GM12865 (cell line): ENCODE measurements at places on chromosomes 12 and 14.
A peak's percentile ranks its signal among the peaks of the same experiment; 100 is the strongest.

- DNase-seq = no peak
These were observed 266.4 kb upstream of the SLC16A7 start for GRCh38 chr12:59329462-59329861.

- no peak for DNase-seq
These were observed 34.4 kb downstream of the DIO2 start for GRCh38 chr14:80176893-80177292.

DNA sequence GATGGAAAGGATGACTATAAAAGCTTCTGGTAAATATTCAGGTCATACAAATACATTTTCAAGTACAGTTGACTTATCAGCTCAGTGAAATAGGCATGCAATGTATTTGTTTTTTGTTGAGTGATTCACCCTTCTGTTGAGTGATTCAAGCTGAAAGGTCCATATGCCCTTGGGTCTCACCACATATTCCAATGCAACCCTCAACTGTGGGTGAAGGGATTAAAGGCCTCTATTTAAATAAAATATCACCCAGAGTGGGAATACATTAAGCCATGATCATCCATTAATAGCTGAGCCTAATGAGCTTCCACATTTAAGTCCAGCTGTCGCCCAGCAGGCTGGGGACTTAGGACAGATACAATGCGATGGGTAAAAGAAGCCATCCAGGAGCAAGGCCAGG is 120.2 kb downstream of the CRACR2A start:
- no peak for DNase-seq

DNA sequence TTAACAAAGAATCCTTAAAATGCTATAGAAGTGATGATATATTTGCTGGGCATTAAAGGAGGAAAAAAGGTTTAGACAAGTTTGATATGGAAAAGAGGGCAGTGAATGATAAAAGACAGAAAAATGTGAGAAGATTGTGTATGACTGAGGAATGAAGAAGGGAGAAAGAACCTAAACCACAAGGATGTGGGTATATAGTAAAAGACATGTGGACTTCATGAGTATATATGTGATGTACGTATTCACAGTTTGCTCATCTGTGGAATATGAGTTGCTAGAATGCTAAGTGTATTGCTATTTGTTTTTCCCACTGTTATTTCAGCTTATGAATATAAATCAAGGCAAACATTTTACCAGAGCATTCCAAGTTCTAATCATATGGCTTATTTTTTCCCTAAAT is 2.1 kb upstream of the SLC16A7 start:
- no peak for DNase-seq

GRCh38 chr12:95116773-95117172 is 43.4 kb upstream of the NR2C1 start:
- peak; percentile 33 for DNase-seq

- DNase-seq = no peak
These were observed 186.6 kb downstream of the CALM1 start for GRCh38 chr14:90583427-90583826.

DNA sequence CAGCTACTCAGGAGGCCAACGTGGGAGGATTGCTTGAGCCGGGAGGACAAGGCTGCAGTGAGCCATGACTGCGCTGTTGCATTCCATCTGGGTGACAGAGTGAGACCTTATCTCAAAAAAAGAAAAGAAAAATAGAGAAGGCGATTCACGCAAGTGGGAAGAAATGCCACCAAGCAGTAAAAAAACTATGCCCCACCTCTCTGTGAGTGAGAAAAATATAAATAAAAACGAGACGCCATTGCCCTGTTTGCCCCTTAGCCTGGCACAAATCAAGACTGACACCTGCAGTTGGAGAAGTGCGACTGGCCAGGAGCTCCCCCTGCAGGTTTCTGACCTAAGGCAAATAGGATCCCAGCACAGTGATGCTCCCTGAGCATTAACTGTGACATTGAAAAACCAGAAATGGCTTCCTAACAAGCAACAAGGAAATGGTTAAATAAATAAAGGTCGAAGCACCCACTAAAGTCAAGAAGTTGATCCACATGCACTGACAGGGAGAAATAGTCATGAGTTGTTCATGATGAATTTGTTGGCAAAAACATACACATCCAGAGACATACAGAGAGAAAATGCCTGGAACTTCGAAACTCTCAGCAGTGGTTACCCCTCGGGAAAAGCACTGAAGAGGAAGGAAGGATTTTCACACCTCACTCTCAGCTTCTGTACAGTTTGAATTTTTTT is 21.1 kb downstream of the GSC start:
- peak; percentile 54 for DNase-seq

DNA sequence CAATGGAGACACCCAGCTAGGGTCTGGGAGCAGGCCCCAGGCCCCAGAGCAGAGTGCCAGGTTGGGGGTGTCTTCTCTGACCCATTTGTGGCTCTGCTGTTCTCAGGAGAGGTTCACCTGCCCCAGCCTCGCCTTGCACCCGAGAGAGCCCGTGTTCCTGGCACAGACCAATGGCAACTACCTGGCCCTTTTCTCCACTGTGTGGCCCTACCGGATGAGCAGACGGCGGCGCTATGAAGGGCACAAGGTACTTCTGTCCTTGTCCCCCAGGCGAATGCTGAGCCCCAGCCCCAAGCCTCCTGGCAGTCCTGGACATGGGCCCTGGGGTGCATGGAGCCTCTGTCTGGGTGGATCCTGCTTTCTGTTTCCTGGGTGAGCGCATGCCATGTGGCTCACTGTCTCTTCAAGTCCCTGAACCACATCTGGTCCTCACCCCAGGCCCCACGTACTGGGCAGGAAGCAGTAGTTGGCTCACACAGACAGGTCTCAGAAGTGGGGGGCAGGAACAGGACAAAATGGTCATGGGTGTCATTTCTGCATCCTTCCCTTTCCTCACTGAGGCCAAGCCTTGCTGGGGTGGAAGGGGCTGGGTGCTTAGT is 58.2 kb downstream of the BEGAIN start:
- no peak for DNase-seq

DNA sequence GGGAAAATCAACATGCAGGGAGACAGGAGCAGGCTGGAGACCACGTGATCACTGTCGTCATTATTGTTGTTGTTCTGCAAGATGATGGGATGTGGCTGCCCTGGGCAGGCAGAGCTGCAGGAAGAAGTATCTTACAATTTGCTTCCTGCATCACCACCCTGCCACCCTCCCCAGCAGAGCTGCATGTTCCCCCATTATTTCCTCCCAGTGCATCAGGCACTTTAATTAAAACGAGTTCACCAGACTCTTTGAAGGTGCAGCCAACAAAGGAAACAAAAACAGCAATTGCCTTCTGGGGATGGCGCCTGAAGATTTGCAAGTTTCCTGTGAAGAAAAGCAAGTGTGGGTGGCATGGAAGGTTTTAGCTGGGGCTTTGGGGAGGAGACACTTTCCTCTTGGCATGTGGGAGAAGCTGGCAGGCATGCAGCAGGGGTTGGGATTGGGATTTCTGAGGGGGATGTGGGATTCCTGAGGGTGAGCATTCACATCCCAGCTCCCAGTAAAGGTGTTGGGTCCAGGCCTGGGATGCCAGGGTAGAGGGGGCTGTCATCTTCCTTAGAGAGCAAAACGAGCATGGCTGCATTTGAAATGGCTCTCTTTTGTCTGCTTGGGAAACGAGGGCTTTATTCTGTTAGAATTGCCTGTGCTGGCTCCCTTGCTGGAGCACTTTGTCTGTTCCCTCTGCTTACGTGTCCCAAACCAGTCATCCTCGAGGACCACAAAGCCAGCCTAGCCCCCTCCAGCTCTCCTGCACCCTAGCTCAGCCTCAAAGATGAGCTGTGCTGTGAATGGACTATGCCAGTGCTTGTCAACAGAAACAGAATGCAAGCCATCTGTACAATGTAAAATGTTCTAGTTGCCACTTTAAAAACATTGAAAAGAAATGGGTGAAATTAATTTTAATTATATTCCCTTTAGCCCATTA is 11.5 kb upstream of the C14orf132 start:
- no peak for DNase-seq

DNA sequence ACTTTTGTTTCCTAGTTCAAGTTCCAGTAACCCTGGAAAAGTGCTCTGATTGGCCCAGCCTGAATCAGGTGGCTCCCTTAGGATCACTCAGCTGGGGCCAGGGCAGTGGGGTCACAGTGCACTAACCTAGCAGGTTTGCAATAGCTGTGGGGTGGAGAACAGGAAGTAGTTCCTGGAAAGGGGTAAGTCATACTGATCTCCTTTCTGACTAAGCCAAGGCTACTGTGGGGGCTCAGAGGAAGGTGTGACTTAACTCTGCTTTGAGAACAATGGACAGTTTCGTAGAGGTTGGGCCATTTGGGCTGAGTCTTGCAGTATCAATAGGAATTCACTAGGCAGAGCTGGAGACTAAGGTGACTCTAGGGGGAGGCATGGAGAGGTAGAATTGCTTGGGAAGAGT is 89.4 kb downstream of the KIF26A start:
- DNase-seq = no peak

DNA sequence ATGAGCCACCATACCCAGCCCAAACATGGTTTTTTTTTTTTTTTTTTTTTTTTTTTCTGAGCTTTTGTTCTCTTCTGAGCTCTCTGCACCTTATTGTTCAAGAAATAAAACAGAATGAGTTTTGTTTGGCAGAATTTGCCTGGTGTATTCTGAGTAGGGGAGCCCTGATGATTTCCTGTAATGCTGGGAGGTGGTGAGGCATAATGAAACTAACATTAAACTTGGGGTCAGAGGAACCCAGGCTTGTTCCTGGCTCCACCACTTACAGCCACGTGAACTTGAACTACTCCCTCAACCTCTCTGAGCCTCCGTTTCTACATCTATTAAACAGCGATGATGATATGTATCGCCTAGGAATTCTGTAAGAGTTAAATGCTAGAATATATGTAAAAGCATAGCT is 276.3 kb upstream of the CRY1 start:
- peak; percentile 16 for DNase-seq

DNA sequence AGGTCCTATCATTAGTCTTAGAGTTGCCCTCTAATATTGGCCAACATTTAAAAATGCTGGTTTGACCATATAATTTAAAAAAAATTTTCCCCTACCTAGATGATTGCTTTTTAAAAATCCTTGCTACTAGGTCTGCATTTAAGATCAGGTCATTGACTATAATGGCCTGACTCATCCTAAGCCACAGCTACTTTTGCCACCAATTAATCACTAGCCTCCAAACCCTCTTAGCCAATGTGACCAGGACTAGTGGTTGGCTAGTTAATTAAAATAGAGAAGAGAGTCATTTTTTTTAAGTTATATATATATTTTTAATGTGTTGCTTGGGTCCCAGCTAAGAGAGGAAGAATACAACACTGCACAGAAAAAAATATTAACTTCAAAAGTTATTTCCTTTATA is 57.5 kb downstream of the SOS2 start:
- DNase-seq = no peak

DNA sequence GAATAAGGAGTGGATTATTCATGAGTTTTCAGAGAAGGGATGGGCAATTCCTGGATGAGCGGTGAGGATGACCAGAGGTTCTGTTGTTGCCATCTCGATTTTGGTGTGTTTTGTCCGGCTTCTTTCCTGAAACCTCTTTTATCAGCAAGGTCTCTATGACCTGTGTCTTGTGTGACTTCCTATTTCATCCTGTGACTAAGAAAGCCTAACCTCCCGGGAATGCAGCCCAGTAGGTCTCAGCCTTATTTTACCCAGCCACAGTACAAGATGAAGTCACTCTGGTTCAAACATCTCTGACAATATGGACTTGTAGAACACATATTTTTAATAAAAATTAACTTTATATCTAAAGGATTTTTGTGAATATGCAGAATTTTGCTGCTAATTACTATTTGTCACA is 716.4 kb downstream of the FSCB start:
- DNase-seq = no peak

DNA sequence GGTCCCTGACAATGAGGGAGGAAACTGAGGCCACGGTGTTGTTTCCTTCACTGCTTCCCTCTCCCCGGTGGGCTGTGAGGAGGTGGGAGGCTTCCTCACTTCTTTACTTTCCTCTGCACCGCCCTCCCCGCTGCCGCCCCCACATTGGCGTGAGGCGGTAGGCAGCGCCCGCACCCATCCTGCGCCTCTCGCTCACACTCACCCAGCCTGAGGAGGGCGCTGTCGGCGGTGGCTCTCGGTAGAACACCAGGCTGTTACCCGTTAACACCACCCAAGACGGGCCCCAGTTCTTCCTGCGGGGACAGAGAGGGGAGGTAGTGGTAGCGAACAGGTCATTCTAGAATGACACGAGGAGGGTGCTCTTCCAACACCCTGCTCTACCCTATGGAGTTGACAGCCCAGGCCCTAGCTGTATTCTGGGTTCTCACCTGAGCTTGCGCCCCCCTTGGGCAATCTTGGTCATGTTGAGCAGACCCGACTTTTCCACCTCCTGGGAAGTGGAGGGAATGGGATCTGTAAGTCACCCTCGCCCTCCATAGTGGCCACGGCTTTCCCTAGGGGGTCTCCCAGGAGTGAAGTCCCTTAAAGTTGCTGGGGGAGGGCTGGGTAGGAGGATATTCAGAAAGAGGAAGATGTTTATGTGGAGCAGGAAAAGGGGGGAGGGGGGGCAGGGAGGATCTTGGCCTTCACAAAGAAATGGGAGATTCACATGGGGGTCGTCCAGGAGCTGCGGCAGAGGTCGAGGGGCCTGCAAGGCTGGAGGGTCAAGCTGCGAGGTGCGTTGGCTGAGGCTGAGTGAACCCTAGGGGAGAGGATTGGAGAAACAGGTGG is 3.3 kb downstream of the ARHGAP9 start:
- DNase-seq = peak; percentile 78

GRCh38 chr12:63944586-63945228 is 100.2 kb downstream of the SRGAP1 start:
- DNase-seq = no peak

- no peak for DNase-seq
These were observed 154.9 kb downstream of the KIF26A start for GRCh38 chr14:104293231-104293841.

DNA sequence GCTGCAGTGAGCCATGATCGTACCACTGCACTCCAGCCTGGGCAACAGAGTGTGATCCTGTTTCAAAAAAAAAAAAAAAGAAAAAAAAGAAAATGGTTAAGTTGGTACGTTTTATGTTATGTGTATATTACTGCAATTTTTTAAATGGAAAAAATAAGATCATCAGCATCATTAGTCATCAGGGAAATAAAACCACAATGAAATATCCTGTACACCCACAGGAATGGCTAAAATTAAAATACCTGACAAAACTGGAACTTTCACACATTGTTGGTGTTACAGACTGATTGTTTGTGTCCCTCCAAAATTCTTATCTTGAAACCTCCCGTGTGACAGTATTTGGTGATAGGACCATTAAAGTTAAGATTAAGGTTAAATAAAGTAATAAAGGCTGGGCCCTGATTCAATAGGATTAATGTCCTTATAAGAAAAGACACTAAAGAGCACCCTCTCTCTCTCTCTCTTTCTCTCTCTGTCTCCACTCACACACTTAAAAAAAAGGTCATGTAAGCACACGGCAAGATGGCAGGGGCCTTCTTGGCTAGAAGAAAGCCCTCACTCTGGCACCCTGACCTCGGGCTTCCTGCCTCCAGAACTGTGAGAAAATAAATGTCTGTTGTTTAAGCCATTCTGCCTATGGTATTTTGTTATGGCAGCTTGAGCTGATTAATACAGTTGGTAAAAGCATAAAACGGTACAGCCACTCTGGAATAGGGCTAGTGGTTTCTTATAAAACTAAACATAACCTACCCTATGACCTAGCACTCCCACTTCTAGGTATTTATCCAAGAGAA is 48.3 kb upstream of the ZFP36L1 start:
- no peak for DNase-seq
